ENCODE measurements at places on chromosomes 6 and 20. TPM values are rescaled to one million over a fixed set of nuclear protein-coding genes. Genes with fewer than 3 reads are reported as not detected.
A peak's percentile ranks its signal among the peaks of the same experiment; 100 is the strongest.

SLC29A1 gene
- total RNA-seq, result 0.84 TPM

LY6G6C gene
- not detected for total RNA-seq

KCNB1 gene
- total RNA-seq, result not detected

BMP5 gene
- not detected for total RNA-seq

EPPIN gene
- total RNA-seq, result not detected

GRCh38 chr6:105875974-105876640, 210.0 kb upstream of the PRDM1 start:
- H3K4me1 ChIP-seq, result no peaks in the 10 kb centered on the region
- no peak for DNase-seq
- H3K36me3 ChIP-seq, result no peaks in the 10 kb centered on the region
- no peaks in the 10 kb centered on the region for H3K27me3 ChIP-seq

DNA sequence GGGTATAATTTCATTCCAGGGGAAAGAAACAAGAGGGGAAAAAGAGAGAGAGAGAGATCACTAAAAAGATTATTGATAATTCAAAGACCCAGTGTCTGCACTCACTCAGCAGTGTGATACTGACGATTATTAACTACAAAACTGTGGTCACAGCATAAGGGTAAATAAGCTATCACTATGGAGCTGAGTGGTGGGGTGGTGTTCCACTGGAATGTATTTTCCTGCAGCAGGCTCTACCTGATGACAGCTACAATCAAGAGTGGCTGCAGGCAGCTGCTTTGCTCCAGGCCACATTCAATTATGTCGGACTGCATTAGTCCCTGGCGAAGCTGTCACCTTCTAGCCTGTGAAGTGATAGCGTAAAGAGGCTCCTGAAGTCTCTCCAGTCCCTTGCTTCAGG, 122.2 kb upstream of the TFAP2D start:
- H3K27ac ChIP-seq, result no peak overlapping the region
- H3K36me3 ChIP-seq, result no peaks in the 10 kb centered on the region
- no peak overlapping the region for H3K4me3 ChIP-seq
- no peak for DNase-seq

DNA sequence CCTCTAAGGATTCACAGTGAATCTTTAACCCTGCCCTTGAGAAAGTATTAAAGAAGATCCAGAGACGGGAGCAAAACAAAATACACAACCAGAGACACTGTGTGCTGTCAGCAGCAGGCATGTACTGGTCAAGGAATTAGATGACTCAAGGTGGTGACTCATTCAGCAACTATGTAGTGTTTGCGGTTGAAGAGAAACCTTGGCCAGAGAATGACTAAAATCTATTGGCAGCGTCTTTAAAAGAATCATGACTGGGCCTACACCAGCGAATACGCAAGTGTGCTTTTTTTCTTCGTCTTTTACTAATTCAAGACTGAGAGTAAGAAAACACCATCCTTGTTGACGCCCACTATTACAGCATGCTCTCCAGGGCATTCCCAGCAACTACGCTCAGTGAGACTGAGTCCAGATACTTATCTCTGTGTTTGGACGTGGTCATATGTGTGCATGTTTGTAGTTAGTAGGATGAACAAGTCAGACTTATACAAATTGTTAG, 72.4 kb upstream of the BACH2 start:
- no peaks in the 10 kb centered on the region for H3K36me3 ChIP-seq
- no peak overlapping the region for H3K27ac ChIP-seq
- no peak for DNase-seq
- no peak overlapping the region for H3K4me3 ChIP-seq
- H3K4me1 ChIP-seq, result no peaks in the 10 kb centered on the region

GRCh38 chr6:112337209-112337638, 9.9 kb upstream of the RFPL4B start:
- H3K36me3 ChIP-seq, result no peaks in the 10 kb centered on the region
- H3K4me3 ChIP-seq, result no peak overlapping the region
- DNase-seq, result no peak
- no peaks in the 10 kb centered on the region for H3K27me3 ChIP-seq

- H3K4me1 ChIP-seq, result no peaks in the 10 kb centered on the region
- no peak overlapping the region for H3K4me3 ChIP-seq
- no peaks in the 10 kb centered on the region for H3K27me3 ChIP-seq
- DNase-seq, result no peak
- no peak overlapping the region for H3K27ac ChIP-seq
Observed at GRCh38 chr6:24330137-24330732, 27.6 kb downstream of the DCDC2 start.

DNA sequence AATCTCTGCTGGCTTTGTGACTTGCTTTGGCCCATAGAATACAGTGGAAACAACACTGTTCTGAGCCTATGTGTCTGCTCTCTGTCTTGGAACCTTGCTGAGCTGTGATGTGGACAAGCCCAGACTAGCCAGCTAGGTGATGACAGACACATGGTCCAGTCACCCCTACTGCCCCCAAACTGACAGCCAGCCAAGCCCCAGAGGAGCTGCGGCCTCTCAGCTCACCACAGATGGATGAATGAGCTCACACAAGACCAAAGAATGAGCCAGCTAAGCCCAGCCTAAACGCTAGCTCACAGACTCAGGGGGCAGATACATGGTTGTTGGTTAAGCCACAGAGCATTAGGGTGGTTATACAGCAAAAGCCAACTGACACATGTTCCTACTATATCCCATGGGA, 4.1 kb downstream of the AARS2 start:
- no peaks in the 10 kb centered on the region for H3K27me3 ChIP-seq
- no peaks in the 10 kb centered on the region for H3K36me3 ChIP-seq
- no peak for DNase-seq
- no peak overlapping the region for H3K27ac ChIP-seq
- H3K4me1 ChIP-seq, result peaks cover 9% of the 10 kb centered on the region
- no peak overlapping the region for H3K4me3 ChIP-seq

GRCh38 chr6:53979468-53980067, 131.7 kb upstream of the MLIP start:
- no peaks in the 10 kb centered on the region for H3K27me3 ChIP-seq
- DNase-seq, result no peak
- no peaks in the 10 kb centered on the region for H3K36me3 ChIP-seq
- H3K27ac ChIP-seq, result no peak overlapping the region
- no peaks in the 10 kb centered on the region for H3K4me1 ChIP-seq
- H3K4me3 ChIP-seq, result no peak overlapping the region

DNA sequence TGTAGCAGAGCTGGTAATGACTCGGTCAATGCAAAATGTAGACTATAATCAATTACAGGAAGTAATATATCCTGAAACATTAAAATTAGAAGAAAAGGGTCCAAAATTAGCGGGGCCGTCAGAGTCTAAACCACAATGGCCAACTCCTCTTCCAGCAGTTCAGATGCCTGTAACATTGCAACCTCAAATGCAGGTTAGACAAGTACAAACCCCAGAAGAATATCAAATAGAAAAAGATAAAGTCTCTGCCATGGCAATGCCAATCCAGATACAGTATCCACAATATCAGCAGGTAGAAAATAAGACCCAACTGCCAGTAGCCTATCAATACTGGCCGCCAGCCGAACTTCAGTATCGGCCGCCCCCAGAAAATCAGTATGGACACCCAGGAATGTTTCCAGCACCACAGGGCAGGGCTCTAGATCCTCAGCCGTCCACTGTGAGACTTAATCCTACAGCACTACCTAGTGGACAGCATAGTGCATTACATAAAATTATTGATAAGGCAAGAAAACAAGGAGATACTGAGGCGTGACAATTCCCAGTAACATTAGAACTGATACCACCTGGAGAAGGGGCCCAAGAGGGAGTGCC, 158.4 kb downstream of the GPX5 start:
- no peak overlapping the region for H3K4me3 ChIP-seq
- no peaks in the 10 kb centered on the region for H3K36me3 ChIP-seq
- peak; percentile 21 for DNase-seq
- H3K27me3 ChIP-seq, result no peaks in the 10 kb centered on the region
- H3K4me1 ChIP-seq, result no peaks in the 10 kb centered on the region

- H3K27me3 ChIP-seq, result no peaks in the 10 kb centered on the region
- H3K4me1 ChIP-seq, result peaks cover 15% of the 10 kb centered on the region
- no peak overlapping the region for H3K27ac ChIP-seq
- H3K36me3 ChIP-seq, result no peaks in the 10 kb centered on the region
- H3K4me3 ChIP-seq, result no peak overlapping the region
Observed at GRCh38 chr6:13360671-13361540, 32.6 kb upstream of the TBC1D7 start.

- no peak overlapping the region for H3K27ac ChIP-seq
- H3K36me3 ChIP-seq, result no peaks in the 10 kb centered on the region
- no peak overlapping the region for H3K4me3 ChIP-seq
- DNase-seq, result no peak
Observed at GRCh38 chr6:104418839-104419238, 440.9 kb downstream of the HACE1 start.

- no peak overlapping the region for H3K4me3 ChIP-seq
- no peaks in the 10 kb centered on the region for H3K27me3 ChIP-seq
- H3K4me1 ChIP-seq, result no peaks in the 10 kb centered on the region
- no peak for DNase-seq
- no peaks in the 10 kb centered on the region for H3K36me3 ChIP-seq
- no peak overlapping the region for H3K27ac ChIP-seq
Observed at GRCh38 chr20:676315-676937, 824 bp upstream of the SCRT2 start.

DNA sequence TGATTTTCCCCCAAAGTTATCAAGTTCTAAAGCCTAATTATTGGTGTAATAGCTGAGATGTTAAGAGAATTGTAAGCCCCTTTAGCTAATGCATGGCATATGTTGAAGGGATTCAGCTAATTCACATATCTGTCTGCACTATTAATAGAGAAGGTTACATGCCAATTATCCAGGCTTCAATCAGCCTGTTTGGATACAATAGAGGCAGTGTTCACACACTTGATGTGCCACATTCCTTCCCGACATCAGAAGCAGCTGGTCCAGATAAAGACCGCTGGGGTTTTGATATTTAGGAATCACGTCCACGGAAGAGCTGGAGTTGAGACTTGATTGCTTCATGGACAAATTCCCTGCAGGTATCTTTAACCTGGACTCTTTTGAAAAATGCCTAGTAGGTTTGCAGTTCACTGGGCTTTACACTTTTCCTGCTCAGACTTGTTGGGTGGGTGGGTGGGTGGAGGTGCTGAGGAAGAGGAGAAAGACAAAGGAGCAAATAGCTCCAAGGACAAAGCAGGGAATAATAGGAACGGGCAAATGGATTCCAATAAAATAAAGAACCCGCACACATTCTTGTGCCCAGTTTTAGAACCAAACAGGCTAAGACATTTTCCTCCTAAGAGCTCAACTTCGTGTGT, 142.6 kb upstream of the ZNF217 start:
- H3K4me1 ChIP-seq, result no peaks in the 10 kb centered on the region
- H3K36me3 ChIP-seq, result no peaks in the 10 kb centered on the region
- H3K27me3 ChIP-seq, result no peaks in the 10 kb centered on the region
- no peak overlapping the region for H3K4me3 ChIP-seq

DNA sequence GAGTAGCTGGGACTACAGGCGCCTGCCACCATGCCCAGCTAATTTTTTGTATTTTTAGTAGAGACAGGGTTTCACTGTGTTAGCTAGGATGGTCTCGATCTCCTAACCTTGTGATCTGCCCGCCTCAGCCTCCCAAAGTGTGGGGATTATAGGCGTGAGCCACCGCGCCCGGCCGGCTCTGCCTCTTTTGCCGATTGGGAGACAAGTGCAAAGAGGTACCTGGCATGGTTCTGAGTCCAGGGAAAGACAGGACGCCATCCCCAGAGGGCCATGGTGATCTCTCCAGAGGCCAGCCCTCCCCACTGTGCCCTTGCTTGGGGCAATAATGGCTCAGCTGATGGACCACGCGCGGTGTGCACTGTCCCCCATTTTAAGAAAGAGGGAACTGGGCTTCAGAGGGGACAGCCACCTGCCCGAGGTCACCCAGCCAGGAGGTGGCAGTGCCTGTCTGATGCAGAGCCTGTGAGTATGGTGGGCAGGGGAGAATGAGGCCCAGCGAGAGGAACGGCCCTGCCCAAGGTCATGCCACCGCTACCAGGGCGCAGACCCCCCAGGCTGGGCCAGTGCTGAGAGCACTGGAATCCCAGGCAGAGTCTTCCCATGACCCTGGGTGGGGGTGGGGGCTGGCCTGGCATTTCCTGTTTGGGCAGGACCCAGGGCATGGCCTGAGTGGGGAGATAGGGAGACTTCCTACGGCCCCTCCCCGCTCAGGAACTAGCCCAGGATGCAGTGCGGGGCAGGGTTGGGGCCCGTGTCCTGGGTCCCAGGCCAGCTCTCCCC, 61.0 kb downstream of the SNAI1 start:
- no peak overlapping the region for H3K4me3 ChIP-seq
- no peak overlapping the region for H3K27ac ChIP-seq
- H3K36me3 ChIP-seq, result no peaks in the 10 kb centered on the region
- H3K27me3 ChIP-seq, result no peaks in the 10 kb centered on the region

DNA sequence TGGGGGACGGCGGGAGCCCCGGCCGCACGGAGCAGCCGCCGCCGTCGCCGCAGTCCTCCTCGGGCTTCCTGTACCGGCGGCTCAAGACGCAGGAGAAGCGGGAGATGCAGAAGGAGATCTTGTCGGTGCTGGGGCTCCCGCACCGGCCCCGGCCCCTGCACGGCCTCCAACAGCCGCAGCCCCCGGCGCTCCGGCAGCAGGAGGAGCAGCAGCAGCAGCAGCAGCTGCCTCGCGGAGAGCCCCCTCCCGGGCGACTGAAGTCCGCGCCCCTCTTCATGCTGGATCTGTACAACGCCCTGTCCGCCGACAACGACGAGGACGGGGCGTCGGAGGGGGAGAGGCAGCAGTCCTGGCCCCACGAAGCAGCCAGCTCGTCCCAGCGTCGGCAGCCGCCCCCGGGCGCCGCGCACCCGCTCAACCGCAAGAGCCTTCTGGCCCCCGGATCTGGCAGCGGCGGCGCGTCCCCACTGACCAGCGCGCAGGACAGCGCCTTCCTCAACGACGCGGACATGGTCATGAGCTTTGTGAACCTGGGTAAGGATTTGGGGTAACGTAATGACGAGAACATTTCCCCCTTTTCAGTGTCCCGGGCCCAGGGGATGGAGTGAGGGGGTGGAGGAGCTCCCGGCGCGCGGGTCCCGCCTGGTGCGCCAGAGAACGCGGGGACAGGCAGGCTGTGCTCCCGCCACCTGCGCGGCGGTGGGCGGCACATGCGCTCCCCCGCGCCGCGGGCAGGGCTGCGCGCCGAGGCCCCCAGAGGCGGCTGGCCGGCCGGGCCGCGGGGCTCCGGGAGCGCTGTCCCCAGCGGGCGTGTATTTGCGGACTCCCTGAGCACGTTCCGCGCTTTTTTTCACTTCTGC, 1.4 kb downstream of the BMP6 start:
- DNase-seq, result no peak
- H3K4me3 ChIP-seq, result no peak overlapping the region
- H3K4me1 ChIP-seq, result peaks cover 7% of the 10 kb centered on the region
- peaks cover 12% of the 10 kb centered on the region for H3K27me3 ChIP-seq
- H3K27ac ChIP-seq, result no peak overlapping the region

- no peak overlapping the region for H3K4me3 ChIP-seq
- H3K4me1 ChIP-seq, result no peaks in the 10 kb centered on the region
- peak overlapping the region; percentile 0 for H3K27ac ChIP-seq
- peaks cover 46% of the 10 kb centered on the region for H3K36me3 ChIP-seq
- DNase-seq, result no peak
- H3K27me3 ChIP-seq, result no peaks in the 10 kb centered on the region
Observed at GRCh38 chr6:152993431-152993830, 9.1 kb downstream of the MTRF1L start.
